RKO (cell line): ENCODE measurements at places on chromosomes 4 and X.

GRCh38 chrX:130829526-130830515 is 73.2 kb downstream of the ENOX2 start:
- DNase-seq, result no peak

DNA sequence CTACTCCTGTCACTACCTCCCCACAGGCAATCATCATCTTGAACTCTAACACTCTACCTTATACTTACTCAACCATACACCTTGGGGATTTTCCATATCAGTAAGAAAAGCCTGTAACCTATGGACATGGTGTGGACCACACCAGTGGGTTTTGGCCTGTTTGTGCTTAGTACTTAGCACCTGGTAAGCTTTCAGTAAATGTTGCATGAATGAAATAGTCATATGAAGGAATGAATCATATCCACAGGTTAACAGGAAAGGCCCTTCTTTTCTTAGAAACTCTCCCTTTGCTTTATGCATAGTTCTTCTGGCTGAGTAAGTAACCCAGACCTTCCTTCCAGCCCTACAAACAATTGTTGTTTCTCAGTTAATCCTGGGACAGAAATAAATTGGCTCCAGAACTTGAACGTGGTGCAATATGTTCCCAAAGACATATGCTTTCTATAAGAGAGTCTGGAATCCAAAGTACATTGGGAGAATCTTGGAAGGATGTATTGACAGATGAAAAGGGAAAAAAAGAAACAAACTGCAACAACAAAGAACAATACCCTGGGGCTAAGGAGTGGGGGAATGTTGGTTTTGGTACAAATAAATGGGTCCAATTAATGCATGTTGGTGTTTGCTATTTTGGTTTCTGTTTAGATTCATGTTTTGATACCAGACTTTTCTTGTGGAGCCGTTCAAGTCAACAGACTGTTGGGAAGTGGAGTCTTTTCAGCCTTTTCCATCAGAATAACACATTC is 27.8 kb downstream of the RASL11B start:
- DNase-seq, result no peak

DNA sequence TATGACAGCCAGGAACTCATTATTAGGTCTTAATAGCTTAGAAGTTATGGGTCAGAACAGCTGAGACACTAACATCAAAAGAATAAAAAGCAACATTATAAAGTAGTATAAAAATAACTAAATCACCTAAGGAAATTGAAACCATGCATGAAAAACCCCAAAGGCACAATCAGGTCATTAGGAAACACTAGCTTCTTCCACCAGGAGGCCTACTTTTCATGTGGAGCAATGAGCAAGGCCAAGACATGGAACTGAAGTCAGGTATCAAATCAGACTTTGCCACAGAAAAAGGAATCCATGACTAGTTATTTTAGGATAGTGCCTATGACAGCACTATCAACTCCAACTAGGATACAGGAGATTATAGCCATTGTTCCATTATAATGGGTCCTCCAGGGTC is 7.9 kb downstream of the HUWE1 start:
- peak; percentile 30 for DNase-seq

DNA sequence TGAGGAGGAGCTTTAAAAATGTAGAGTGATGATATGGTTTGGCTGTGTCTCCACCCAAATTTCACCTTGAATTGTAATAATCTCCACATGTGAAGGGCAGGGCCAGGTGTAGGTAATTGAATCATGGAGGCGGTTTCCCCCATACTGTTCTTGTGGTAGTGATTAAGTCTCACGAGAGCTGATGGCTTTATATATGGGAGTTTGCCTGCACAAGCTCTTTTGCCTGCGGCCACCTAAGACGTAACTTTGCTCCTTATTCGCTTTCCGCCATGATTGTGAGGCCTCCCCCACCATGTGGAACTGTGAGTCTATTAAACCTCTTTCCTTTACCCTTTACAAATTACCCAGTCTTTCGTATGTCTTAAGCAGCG is 332.0 kb downstream of the RAPGEF2 start:
- no peak for DNase-seq

- no peak for DNase-seq
Measured at GRCh38 chr4:159143687-159144086, 40.8 kb downstream of the RAPGEF2 start.

DNA sequence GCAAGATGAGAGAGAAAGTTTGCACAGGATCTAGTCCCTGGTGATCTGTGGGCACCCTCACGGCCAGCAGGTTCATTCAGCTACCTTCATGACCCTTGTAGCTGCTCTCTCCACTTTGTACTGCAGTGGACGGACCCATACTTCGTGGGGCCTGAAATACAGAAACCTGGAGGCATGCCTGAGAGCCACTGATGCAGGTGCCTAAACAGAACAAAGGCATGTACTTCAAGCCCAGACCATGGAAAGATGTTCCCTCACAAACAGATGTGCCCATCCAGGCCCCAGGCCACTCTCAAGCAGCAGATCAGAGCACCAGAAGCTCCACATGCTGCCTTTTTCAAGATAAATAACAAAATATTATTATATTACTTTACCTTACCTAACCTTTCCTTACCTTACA is 1629.0 kb downstream of the ARAP2 start:
- DNase-seq, result no peak

GRCh38 chr4:184275766-184276165 is 58.1 kb upstream of the ENPP6 start:
- no peak for DNase-seq

GRCh38 chr4:166895771-166896170 is 338.5 kb downstream of the SPOCK3 start:
- no peak for DNase-seq

DNA sequence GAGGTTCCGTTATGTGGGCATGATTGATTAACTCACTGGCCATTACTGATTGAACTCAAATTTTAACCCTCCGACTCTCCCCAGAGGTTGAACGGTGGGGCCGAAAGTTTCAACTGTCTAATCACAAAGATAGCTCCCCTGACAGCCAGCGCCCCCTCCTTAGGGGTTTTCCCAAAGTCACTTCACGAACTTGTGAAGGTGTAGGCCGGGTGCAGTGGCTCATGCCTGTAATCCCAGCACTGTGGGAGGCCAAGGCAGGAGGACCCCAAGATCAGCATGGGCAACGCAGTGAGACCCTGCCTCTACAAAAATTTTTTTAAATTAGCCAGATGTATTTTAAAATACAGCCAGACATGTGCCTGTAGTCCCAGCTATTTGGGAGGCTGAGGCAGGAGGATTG is 39.8 kb upstream of the RBM47 start:
- DNase-seq, result no peak

DNA sequence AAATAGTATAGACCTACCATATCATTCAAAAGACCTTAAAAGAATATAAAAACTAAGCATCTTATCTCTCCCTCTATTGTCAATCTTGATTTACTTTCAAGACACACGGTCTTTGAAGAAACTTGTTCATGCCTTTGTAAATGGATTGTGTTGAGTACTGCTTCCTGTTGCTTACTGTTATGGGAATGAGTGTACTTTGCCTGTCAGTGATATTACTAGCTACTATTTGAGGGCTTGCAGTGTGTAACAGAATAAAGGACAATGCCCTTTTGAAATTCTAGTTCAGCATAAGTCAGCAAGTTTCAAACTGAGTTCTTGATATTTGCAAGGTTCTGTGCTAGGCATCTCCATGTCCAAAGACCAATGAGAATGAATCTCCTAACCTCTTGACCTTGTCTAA is 36.0 kb downstream of the CDKL5 start:
- DNase-seq, result no peak
